ENCODE measurements at places on chromosomes 5 and 9.

- DNase-seq, result no peak
These were observed 2106.3 kb upstream of the WWC1 start for GRCh38 chr5:166185185-166185584.

DNA sequence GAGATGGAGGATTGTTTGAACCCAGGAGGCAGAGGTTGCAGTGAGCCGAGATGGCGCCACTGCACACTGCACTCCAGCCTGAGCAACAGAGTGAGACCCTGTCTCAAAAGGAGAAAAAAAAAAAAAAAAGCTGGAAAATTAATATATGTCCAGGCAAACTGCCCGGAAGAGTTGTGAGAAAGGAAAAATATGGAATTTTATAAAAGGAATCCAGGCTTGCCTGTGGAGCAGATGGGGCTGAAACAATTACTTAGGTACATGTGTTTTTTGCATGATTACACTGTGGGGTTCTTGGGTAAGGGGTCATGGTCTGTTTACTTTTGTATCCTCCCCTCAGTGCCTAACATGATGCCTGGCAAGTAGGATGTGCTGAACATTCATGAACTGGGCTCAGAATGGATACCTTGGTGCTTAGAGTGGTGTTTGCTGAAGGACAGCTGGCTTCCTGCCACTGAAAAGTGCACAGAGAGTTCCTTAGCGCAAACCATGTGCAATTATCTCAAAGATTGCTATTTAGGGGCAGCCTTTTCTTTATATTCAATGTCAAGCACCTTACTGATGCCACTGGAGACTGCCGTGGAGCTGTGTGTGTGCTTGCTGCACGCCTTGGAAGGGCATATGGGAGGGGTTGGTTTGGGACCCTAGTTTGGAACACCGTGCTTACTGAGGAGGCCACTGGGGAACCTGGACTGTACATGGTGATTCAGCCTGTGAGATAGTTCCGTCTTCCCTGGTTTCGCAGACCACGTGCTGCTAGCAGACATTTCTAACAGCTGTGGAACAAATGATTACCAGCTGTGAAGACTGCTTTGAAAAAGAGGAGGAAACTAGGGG lies 78.4 kb downstream of the MAP1B start:
- no peak for DNase-seq

- DNase-seq, result no peak
These were observed 163.8 kb downstream of the GADD45G start for GRCh38 chr9:89768650-89769071.

- DNase-seq, result no peak
These were observed 310.5 kb downstream of the MSX2 start for GRCh38 chr5:175034924-175035323.

DNA sequence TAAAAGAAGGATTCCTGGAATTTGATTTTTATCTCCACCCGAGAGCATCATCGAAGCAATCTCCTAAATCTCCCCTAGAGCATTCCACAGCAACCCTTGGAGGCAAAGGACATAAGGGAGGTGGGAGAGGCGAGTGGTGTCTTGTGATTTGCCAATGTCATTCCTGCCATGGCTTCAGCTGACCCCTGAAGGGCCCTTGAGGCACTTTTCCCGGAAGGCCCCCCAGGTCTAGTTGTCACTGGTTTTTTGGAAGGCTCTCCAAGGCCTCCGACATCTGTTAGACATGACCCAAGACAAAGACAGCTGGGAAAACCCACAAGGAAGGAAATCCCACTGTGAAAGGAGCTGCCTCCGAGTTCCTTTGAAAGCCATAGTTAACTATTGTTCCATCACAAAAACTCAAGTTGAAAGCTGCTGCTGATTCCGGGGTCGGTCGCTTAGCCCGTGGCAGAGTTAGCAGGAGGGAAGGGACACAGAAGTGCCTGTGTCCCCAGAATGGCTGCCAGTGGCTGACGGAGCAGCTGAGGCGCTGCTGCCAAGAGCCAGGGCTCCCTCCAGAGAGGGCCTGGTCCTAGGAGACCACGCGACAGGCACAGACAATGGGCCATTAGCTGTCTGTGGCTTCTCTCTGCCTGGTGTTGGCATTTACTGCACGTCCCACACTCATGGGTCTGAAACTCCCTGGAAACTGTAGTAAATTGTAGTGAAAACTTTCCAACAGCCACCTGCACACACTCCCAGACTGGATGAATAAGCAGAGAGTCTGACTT lies 24.4 kb upstream of the TRIO start:
- DNase-seq, result no peak

DNA sequence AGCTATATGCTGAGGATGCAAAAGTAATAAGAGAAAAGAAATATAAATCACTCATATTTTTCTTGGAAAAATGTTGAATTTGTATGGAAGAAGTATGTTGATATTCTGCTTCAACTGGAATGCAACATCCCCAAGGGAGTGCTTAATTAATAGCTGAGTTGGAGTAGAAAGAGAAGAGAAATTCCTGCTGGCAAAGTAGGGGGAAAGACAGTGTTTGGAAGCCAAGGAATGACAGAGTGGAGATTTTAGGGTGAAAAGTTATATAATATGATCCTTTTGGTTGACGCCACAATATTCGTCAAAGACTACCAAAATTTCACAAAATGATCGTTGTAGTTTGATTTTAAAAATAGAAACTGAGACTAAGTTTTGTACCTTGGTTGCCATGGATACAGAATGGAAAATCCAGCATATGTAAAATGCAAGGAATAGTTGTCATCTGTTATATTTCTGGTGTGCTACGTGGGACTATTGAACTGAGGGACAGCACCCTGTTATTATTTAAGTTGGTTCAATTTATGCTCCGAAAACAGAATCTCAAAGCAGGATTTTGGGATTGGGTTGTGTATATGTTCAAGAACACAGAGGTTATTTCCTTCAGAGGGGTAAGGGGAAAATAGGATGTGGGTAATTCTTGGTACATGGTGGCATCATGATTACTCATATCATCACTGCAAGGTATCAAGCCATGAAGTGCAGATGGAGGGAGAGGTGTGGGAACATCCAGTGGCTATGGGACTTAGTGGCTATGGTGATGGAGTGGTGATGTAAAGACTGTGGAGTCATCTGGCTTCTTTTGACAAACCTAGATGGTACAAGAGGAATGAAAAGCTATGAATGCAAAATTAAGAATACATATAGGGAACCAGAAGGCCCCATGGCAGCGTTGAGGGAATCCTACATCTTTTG lies 61.0 kb downstream of the SUB1 start:
- DNase-seq, result no peak

DNA sequence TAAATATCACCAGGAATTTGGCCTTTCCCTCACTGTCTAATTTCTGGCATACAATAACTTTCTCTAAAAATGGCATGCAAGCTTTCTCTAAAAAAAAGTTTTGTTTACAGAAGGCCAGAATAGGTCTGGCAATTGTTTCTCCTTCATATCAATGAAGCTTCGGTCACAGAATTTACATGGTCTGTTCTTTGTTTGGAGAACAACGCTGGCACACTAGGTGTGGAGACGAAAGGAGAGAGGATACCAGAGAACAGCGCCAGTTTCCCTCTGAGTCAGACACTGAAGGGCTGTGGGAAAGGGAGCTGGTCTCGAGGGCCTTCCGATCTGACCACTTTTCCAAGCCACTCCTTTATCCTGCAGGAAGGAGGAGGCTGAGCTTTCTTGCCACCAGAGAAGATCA lies 60.1 kb upstream of the ITGA1 start:
- no peak for DNase-seq

DNA sequence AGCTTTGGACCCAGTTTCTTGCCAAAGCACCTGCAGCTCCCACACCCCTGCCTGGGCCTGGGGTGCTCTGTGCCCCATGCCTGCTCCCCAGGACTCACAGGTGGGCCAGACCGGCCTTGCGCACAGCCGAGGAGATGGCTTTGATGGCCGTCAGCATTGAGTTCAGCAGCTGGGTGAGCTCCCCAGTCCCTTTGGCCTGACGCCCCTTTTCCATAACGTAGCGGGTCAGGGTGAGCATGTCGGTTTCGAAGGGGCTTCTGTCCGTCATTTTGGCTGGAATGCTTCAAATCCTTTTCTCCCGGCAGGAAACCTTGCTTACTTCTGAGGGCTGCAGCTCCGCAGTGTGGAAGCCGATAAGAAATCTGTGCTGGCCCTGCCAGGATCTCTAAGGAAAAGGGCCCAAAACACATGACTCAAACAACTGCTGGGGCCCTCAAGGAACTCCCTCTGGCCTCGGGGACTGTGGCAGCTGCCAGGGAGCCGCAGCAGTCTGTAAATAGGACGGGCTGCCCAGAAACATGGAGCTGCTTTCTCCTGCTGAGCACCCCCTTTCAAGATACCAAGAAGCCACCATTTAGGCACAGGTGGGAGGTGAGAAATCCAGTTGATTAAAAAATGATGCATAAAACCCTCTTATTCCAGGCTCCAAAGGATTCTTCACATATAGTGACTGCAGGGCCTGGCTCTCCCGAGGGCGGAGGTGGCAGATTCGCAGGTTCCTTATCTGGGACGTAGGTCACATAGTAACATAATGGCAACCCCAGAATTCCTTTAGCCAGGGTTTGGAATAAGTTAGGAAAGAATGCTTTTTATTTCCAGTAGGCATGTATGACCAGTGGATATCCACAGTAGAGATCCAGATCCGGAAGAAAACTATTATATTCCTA lies at the start of gene FBP2:
Gene FBP2, minus strand, starts transcription at position 366 of the 887 bp plus-strand sequence. Its CDS starts 98 bp downstream, at position 268.
- no peak for DNase-seq

DNA sequence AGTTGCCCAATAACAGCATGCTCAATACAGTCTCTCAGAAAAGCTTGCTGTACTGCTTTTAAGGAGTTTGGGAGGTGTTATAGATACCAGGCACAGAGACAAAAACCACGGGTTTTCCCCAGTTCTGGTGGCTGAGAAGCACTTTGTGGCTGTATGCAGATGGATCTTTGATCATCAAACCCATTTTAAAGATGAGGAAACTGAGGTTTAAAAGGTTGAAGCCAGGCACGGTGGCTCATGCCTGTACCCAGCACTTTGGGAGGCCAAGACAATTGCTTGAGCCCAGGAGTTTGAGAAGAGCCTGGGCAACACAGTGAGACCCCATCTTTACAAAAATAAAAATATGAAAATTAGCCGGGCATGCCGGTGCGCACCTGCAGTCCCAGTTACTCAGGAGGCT lies 46.3 kb upstream of the PLPP6 start:
- DNase-seq, result no peak

DNA sequence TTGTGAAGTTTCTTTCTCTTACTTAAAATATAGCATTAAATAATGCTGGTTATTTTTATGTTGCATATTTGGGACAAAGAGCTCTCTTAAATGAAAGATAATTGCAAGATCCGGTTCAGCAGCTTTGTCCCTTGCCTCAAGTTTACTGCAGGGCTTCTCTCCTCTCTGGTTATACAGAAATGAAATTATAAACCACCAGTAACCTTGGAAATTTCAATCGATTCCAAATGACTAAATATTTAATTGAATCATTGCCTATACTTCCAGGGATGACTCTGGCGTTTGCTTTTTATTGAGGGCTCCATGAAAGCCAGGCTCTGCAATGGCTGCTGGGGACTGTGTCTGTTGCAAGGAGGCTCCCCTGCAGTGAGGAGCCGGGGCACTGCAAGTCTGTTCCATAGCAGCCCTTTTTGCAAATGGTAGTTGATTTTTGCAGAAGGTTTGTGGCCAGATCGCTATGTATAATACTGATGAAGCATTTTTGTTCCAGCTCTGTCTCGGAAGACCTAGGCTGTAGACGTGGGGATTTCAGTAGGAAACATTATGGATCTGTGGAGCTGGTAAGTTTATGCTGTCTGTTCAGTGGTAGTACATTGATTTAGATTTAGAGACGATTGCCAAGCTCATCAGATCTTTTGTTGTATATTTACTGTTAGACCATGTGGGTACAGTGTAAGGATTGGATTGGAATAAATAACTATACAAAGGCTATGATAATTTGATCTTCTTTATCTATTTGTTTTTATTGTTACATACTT lies at the start of gene GARNL3:
Gene GARNL3, plus strand, starts transcription at position 313 of the 758 bp plus-strand sequence. Its CDS starts 104 bp downstream, at position 417.
- DNase-seq, result no peak

- no peak for DNase-seq
These were observed 213.5 kb downstream of the PBX3 start for GRCh38 chr9:125960626-125961025.

DNA sequence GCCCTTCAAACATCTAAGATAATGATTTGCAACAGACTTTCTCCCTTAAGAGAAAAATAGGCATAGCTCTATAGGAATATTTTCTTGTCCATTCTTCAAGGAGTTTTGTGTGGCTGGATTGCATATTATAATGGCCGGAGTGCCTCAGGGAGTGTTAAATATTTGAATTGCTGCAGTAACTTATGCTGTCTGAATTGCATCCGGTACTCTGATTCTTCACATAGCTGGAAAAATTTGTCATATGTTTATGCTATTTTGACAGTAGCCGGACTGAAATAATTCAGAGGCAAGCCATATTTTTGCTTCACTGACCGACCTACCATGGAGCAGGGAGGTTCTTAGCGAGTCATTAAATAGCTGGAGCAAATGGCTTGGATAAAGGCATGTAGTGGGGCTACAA lies 621.0 kb downstream of the ACTL7B start:
- DNase-seq, result no peak

DNA sequence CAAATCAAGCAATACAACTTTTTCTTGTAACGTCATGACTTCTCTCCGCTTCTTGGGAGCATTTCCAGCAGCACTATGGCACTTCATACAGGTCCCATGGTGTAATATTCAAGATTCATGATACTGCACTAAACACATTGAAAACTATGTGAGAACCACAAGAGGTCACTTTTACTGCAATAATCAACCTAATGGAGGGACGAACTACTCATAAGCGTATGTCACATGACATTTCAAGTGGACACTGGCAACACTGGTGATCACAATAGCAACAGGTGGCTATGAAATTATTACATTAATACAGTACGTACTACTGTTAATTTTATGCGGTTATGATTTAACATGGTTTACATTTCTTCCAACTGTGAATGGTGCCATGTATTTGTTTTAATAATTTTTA lies 78.6 kb upstream of the TBC1D9B start:
- no peak for DNase-seq

DNA sequence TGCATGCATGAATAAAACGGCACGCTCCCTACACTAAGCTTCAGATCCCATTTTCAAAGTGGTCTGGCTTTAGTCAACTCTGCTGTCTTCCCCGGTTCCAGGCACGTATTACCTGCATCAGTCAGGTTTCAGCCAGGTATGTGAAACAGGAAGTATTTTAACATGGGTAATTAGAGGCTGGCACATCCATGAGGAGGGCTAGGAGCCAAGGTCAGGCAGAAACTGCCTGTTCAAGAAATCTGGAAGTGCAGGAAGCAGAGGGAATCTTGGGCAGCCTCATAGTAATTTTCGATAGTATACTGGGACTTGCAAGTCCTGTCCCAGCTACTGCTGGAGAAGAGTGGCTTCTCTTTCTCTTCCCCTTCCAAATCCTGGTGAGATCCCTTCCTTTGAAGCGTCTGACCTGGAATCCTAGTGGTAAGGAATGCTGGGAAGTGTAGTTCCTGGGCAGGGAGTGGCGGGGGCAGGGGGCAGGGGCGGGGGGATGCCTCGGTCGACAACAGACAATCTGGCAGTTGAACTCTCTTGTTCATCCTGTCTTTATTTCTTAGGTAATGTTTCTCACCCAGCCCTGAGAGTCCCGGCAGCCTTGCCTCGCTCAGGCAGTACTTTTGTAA lies 403.1 kb downstream of the TLE4 start:
- no peak for DNase-seq

- no peak for DNase-seq
These were observed 8.5 kb downstream of the POLR3G start for GRCh38 chr5:90483206-90483605.

- peak; percentile 89 for DNase-seq
These were observed 54.5 kb downstream of the STK10 start for GRCh38 chr5:172133359-172134029.

DNA sequence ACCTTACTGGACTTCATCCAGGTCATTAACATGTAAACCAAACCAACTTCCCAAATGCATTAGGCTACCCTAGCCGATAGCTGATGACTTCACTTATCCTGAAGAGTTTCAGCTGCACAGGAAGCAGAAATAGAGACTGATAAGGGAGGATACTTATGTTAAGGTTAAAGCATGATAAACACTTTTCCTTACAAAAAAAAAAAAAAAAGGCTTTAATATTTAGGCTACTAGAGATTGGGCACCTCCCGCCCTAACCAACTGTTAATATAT lies 1.6 kb upstream of the MEF2C start:
- no peak for DNase-seq
